ENCODE measurements at places on chromosomes 2 and 18.

DNA sequence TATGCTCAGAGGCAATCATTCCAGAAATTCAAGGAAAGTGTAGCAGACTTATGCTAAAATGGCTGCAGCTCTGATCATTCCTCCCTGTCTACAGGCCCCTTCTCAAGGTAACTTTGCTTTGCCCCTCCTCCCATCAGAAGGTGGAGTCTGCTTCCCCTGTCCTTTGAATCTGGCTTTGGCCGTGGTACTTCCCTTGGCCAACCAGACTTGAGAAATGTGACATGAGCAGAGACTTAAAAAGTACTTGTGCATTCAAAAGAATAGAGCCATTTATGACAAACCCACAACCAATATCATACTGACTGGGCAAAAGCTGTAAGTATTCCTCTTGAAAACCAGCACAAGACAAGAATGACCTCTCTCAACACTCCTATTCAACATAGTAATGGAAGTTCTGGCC is 59.5 kb upstream of the NCKAP5 start:
- no peak for DNase-seq

DNA sequence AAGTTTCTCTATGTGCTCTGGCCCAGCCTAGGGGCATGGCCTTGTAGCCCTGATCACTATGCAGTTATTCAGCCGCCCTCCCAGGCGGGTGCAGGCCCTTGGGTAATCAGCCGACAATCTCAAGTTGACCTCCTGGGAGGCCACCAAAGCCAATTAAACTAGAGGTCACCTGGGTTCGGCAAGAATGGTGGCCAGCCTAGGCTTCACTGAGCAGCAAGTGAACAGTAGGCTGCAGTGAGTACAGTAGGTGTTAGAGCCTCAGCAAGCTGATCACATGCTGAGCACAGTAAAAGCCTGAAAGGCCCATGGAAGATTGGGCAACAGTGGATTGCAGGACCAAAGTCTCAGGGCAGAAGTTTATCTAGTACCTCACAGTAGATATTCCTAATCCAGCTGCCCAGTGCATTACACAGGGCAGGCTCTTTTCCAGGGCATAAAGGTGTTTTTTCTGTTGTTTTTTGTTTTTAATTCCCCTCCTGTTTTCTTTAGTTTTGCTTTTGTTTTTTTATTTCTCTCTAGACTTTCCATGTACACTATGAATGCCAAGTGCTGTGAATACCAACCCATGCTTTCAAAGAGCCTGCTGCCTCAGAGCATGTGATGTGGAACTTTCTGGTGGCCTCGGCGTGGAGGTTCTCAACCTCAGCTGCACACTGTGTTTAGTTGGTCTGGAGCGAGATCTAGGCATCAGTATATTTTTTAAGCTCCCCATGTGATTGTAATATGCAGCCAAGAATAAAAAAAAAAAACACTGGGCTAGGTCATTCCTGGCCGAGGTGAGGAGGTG is 55.9 kb upstream of the ATL2 start:
- no peak for DNase-seq

- peak; percentile 50 for DNase-seq
These were observed 783 bp downstream of the DPP4 start for GRCh38 chr2:162072976-162073887.

GRCh38 chr2:191158747-191159146 is 8.0 kb upstream of the STAT4 start:
- DNase-seq = no peak

GRCh38 chr2:36539631-36540030 is 58.3 kb downstream of the FEZ2 start:
- DNase-seq = no peak

DNA sequence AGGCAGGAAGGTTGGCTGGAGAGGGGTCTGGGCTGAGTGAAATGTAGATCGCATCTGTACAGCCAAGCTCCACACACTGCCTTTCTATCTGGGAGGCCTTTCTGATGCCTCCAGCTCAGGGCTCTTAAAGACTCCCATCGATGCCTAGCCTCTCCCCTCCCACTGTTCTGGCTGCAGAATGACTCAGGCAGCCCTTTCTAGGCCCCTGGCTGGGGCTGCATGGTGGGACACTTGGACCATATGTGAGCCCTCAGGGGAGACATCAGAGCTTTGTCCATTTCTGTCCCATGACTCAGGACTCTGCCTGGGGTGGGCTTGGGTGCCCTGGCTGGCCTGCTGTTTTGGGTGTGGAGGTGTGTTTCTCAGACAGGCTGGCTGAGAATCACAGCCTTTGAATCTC is 101.3 kb downstream of the CELF4 start:
- no peak for DNase-seq

GRCh38 chr2:228507231-228507824 is 325.8 kb upstream of the SPHKAP start:
- DNase-seq = no peak
